ENCODE measurements at places on chromosomes 2 and 18.

DNA sequence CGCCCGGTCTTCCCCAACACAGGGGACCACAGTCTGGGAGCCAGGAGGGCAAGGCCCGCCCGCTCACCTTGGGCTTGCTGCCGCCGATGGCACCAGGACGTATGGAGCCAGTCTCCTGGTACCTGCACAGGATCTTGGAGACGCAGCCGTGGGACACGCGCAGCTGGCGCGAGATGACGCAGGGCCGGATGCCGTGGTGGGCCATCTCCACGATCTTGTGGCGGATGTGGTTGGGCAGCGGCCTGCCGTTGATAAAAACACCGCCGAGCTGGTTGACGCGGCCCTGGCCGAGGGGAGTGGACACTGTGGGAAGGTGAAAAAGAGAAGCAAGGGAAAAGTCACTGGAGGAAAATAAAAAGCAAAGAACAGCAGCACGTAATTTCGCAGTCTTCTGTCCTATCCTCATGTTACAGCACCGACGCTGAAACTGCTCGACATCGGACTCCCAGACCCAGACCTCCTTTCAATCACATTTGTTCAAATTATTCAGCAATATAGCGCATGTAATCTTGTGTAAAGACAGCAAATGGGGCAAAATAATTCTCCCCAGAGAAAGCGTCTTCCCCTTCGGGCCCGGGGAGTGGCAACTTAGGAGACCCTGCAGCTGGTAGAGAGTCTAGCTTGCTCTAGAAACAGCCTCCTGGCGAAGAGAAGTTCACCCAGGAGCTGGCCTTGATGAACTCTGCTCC is 1.7 kb downstream of the PAX3 start:
- DNase-seq, result no peak

- DNase-seq, result peak; percentile 74
Measured at GRCh38 chr18:59787998-59788790, 91.0 kb upstream of the CCBE1 start.

- DNase-seq, result peak; percentile 22
Measured at GRCh38 chr2:133265432-133265949, 302.8 kb downstream of the NCKAP5 start.

DNA sequence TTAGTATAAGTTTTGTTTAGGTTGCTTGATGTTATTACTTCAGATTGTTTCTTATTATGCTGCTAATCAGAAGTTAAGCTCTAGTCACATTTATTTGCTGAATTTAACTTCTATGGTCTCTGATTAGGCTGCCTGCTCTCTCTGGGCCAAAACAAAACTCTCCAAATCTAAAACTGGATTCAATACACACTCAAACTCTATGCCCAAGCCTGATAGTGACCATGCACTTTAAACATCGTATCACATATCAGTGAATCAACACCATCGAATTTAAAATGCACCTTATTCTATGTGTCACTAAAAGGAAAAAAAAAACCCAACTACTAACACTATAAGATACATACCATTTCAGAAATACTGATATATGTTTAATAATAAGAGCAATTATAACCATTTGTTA is 76.9 kb upstream of the FRZB start:
- DNase-seq, result no peak

DNA sequence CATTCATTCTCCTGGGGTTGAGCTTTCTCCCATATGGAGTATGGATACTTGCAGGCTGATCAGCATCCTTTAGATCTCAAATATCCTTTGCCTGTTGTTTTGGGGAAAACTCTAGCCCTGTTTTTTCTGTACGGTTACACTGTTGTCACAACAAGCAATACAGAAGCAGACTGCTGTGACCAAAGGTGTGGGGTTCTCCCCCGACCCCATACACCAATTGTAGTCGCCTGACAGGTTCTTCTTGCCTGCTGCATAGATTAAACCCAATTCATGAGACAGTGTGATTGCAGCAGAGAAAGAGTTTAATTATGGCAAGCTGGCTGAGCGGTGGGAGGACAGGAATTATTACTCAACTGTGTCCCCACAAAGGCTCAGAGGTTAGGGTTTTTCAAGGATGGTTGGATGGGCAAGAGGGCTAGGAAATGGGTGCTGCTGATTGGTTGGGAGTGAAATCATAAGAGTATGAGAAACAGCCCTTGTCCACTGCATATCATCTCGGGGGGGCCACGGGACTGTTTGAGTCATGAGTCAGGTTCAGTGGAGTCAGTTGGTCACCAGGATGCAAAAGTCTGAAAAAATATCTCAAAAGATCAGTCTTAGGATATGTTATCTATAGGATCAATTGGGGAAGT is 40.6 kb downstream of the ITGB1BP1 start:
- no peak for DNase-seq

DNA sequence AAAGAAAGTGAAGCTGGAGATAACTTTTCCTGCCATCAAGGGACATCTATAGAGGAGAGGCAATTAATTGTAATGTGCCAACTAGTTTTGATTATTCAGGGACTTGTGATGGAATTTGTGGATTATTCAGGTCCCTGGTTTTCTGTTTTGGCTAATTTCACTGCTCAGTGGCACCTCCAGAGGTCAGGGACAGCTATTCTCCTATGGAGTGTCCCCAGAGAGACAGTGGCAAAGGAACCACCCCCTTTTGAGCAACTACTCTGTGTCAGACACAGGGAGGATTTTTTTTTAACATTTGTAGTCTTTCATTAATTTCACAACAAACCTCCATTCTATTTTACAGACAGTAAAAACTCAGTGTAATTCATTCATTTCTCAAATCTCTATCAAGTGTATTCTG is 206.0 kb upstream of the SPRED2 start:
- DNase-seq, result no peak

- DNase-seq, result peak; percentile 18
Measured at GRCh38 chr2:234730066-234730640, 221.7 kb upstream of the SH3BP4 start.

DNA sequence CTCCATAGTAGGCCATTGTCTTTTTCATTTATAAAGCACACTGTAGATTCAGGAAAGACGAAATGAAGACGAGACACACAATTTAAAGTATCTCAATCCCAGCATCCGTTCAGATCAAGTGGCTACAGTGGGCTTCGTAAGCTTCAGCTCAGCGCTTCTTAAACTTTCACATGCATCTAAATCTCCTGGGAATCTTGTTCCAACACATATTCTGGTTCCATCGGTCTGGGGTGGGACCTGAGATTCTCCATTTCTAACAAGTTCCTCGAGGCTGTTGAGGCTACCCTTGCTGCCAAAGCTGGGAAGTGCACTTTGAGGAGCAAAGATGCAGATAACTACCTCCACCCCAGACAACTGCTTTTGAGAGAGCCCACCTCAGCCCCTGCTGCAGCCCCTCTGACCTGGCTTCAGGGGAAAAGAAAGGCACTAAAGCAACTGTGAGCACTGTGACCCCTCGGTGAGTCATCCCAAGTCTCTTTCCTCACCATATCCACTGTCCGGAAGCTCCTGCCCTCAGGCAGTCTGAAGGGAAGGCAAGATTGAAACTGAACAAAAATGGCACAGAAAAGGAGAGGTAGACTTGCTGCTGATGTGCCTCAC is 201.1 kb upstream of the FBXO11 start:
- peak; percentile 28 for DNase-seq

DNA sequence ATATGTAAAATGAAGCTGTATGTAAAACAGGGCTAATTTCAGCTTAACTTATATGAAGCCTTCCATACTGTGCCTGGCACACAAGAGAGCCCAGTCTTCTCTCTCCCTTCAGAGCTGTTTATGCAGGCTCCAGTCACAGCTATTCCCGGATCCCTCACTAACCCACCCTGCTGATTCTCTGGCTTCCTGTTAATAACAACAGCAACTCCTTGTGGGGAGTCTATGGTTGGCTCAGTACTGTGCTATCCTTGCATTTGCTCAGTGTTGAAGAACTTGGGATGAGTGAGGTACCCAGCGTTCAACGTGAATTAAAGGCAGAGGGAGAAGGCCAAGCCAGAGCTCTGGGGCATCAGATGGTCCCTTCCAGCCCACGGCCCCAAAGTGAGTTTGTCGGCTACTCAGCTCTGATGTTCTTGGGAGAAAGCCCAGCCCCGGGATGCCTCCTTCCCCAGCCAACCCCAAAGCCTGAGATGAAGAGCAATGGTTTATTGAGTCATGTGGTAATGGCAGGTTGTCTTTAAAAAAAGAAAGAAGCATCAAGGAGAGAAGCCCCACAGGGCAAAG is 43.2 kb downstream of the PSD4 start:
- peak; percentile 47 for DNase-seq

DNA sequence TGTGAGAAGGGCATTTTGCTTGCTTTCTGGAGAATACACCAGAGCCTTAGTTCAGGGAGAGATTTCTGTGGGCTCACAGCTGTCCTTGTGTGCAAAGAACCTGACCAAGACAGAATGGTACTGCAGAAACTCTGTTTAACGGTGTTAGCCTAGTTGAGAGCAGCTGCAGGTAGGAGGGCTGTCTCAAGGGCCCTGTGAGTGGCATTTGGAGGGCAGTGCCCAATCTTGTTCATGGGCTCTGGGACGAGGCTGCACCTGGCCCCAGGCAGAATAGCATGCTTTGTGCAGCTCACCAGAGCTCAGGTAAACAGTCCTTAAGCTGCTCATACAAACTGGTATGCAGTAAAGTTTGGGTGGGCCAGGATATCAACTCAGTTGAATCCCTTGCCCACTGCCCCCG is 16.9 kb upstream of the RGPD4 start:
- DNase-seq, result no peak

- DNase-seq, result no peak
Measured at GRCh38 chr2:4515871-4516761, 812.7 kb downstream of the DCDC2C start.

- no peak for DNase-seq
Measured at GRCh38 chr2:186632417-186632816, 42.6 kb downstream of the ITGAV start.

- no peak for DNase-seq
Measured at GRCh38 chr18:43916984-43917383, 639.7 kb upstream of the SYT4 start.

DNA sequence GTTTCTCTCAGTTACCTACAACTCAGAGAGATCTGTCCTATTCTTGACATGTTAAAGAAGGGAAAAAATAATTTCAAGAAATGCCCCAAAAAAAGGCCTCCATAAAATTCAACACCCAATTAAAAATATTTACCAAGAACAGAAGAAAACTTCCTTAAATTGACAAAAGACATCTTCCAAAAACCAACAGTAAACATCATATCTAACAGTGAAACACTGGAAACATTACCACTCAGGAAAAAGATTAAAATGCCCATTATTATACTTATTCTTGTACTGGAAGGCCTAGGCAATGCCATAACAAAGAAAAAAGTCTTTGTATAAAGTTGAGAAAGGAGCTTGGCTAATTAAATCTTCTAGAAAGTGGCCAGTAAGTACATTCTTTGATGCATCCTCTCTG is 7.2 kb downstream of the DTNB start:
- no peak for DNase-seq

- DNase-seq, result peak; percentile 12
Measured at GRCh38 chr2:98297817-98298682, 48.2 kb upstream of the CNGA3 start.

DNA sequence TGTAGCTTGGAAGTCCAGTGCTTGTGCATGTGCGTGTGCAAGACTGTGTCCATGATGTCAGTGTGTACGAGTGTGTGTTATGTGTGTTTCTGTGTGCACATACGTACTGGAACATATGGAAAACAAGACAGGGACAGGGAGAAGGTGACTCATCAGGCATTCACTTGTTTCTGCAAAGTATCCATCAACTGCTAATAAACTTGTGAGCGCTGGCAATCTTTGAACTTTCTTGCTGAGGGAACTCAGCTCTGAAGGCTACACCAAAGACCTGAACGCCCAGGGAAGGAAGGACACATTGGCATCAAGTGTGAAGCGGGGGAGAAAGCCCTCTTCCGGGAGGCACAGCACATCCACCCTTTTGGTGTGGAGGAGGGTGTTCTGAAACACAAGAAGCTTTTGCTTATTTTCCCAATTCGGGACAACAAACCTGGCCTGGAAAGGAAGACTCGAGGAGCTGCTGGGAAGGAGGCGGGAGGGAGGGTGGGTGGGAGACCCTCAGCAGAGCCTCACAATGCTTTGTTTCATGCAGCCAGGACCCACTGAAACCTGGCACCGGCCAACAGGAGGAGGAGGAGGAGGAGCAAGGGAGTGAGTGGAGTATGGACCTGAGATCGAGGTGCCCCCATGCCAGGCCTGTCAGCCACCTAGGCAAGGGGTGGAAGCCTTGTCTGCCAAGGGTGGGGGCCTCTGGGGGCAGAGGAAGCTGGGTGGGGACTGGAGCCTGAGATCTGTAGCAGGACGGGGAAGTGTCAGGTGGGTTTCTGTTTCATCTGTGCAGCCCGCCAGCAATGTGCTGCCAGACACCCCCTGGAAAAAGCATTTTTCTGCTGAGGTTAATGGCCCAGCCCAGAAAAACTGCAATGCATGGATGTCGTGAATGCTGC is 26.8 kb downstream of the SMAD7 start:
- DNase-seq, result peak; percentile 40

DNA sequence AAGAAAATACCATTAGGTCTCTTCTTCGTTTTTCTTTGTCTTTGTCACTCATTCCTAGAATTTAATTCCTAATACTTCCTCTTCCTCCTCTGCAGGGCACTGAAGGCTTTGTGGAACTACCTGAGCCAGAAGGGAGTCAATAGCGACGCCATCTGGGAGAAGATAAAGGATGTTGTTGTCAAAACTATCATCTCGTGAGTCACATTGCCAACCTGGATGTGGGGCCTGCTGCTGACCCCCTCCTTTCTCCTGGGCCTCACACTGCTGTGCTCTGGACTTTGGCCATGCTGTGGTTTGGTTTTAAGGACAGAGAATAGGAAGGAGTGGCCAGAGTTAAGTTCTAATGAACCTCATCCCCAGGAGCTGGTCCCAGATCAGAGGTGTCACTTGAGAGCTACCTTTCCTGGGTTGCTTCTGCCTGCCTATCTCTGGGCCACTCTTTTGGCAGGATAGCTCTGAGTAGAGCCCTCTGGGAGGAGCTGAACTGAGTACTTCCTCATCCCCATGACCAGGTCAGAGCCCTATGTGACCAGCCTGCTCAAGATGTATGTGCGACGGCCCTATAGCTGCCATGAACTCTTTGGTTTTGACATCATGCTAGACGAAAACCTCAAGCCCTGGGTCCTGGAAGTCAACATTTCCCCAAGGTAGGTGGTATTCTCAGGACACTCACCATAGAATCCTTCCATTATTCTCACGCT is 33.1 kb upstream of the CYP27A1 start:
- DNase-seq, result no peak

GRCh38 chr2:39738936-39739335 is 40.1 kb downstream of the THUMPD2 start:
- peak; percentile 69 for DNase-seq

DNA sequence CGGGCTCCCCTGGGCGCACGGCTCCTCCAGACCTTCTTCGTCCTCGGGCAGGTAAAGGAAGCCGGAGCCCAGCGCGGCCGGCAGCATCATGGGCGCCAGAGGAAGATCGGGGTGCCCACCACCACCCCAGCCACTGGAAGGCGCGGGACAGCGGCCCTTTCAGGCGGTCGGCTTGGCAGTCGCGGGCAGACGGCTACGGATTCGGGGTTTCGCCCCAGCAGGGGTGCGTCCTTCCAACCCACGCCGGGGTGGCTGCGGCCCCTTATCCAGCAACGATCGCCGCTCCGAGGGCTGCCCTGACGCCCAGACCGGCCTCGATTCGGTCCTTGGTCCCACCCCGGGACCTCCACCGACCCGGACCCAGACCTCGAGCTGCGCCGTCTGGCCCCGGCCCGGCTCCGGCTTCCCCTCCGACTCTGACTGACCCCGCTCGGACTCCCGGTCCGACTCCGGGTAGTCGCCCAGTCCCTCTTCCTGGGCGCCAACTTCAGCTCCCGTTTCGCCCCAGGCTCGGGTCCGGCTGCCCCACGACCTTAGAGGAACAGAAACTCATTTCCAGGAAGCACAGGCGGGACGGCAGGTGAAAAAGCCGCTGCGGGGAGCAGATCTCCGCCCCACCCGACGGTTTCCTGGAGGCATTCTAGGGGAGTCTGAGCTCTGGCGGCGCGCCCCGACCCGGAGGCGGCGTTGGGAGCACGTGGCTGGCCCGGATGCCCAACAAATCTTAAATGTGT is 30.2 kb upstream of the SSB start:
- no peak for DNase-seq
